HT-29 (cell line): ENCODE measurements at places on chromosomes 2 and 18. TPM values are rescaled to one million over a fixed set of nuclear protein-coding genes. Genes with fewer than 3 reads are reported as not detected.

Gene LTBP1
- 0.63 and 1.2 TPM in 2 replicates for total RNA-seq

Gene AQP12B
- total RNA-seq: not detected in 2 replicates

Gene SLC19A3
- 0.03 TPM in 1 of 2 replicates, not detected in the other for total RNA-seq

Gene PLGLB1
- 1.5 TPM in 1 of 2 replicates, not detected in the other for total RNA-seq
